ENCODE measurements at places on chromosomes 12 and 14.

DNA sequence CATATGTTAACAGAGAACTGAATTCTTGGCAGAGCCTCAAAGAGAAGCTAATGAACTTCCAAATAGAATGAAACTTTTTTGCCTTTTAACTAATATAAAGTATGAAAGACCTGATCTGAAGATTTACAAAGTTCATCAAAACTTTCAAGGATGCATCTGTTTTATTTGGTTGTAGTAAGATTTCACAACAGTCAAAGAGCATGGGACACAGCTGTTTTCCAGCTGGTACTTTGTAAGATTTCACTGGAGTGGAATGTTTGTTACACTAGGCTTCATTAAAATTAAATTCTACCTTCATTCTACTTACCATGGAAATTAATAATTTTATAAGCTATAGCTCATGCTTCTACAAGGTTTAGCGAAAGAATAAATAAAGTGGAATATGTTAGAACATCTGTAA lies 351.2 kb downstream of the SLC6A15 start:
- no peak for DNase-seq

GRCh38 chr12:44476683-44477082 lies 399.4 kb downstream of the NELL2 start:
- DNase-seq: no peak

- peak; percentile 76 for DNase-seq
Measured at GRCh38 chr12:130013771-130014484, 110.1 kb upstream of the TMEM132D start.

DNA sequence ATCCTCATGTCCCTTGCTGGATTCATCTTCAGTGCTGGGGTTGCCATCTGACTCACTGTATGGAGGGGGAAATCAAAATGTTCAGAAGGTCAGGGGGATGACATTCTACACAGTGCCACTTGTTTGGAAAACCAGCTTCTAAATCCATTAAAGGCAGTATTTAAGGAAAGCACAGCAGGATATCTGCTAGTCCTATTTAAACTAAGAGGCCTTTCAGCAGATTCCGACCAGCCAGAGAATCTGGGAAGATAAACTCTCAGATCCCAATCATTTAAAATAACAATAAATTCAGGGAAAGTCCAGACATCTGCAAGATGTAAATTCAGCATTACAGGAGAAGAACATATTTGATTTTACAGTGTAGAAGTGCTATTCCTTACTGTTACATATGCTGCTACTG lies 3.8 kb downstream of the SIX4 start:
- no peak for DNase-seq

- no peak for DNase-seq
Measured at GRCh38 chr14:53380867-53381225, 227.7 kb upstream of the DDHD1 start.

DNA sequence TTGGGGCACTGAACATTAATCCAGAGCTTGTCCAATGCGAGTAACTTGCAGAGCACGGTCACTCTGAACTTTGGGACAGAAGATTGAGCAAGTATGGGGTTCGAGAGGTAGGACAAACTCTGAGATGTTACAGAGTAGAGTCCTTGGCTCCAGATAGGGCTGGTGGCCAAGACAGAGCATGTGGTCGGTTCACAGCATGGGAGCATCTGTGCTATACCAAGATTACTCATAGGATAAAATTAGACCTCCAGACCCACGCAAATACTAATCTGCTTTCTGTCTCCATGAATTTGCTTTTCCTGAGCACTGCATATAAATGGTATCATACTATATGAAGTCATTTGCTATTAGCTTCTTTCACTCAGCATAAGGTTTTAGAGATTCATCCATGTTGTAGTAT lies 93.4 kb upstream of the TBX5 start:
- DNase-seq: no peak

Measured in activated CD8-positive, alpha-beta T cell treated with anti-CD3 and anti-CD28 coated beads for 36 hours (primary cell).